ENCODE measurements at places on chromosomes 4 and X.

DNA sequence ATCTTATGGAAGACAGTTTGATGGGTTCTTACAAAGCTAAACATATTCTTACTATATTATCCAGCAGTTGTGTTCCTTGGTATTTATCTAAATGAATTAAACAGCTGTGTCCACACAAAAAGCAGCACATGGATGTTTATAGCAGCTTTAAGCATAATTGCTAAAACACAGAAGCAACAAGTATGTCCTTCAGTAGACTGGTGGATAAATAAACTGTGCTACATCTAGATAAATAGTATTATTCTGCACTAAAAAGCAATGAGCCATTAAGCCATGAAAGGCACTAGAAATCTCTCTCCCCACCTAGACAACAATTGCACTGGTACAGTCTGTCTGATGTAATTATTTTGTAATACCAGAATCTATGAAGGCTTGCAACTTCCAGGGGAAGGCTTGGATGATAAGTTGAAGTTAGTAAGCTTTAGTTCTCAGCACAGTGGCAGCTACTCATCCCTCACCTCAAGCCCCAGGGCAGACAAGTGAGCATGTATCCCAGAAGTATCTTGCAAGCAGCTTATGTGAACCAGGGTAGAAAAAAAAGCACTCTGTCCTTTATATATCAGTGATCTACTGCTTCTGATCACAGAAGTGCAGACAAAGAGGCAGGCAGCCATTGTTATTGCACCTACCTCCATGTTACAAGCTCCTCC is 36.9 kb downstream of the WDR17 start:
- DNase-seq: no peak

GRCh38 chrX:97743014-97743413 is 859.3 kb downstream of the RPA4 start:
- no peak for DNase-seq

GRCh38 chrX:20244931-20245330 is 21.8 kb downstream of the RPS6KA3 start:
- no peak for DNase-seq

DNA sequence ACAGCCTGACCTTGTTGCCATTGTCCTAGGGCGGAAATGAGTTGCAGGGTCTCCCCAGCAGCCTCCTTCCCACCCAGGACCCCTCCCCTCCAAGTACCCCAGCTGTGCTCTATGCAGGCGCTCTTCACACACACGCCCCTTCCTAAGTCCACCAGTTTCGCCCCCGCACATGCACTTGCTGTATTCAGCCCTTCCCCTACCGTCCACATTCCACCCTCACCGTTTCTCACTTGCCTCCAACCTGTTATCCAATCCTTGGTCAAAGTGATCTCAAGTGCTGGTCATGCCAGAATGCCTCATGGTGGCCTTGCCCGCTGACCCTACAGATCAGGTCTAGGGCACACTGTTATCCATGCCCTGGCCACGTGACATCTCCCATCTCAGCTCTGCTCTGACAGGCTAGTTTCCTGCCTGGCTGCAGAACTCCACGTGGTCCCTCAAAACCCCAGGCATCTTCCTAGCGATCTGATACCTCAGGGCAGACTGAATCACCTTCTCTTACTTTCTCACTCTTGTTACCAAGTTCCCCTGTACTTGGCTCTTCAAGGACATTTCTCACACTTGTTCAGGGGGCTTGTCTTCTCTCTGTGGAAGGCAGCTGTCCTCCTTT is 39.7 kb downstream of the NSG1 start:
- DNase-seq: no peak

DNA sequence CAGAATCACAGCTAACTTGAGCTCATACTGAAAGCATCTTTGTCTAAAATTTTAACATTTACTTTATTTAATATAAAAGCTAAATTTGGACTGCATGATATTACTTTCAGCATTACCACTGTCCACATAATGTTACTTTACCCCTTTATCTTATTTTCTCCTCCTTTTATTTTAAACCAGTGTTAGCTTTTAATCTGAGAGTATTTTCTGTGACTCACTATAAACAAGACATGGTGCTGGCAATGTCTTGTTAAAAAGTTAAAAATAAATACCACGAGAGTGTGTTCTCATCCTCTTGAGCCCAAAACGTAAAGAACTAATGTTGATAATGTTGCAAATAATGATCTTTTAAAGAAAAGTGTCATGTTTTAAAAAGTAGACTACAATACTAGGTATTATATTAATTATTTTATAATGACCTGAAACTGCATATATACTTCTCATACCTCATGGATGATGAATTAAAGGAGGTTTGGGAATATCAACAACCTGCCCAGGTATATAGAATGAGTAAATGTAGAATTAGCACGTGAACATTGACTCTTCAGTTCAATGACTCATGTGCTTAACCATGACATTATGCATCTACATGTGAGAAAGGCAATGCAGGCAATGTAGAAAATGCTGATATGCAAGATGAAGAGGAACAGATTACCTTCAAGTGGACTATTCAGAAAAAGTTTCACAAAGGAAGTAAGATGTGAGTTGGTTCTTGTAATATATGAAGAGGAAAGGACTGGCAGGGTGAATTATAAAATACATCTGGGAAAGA is 454.1 kb upstream of the ADGRL3 start:
- DNase-seq: no peak

GRCh38 chr4:94126669-94127068 is 81.0 kb upstream of the SMARCAD1 start:
- DNase-seq: no peak

DNA sequence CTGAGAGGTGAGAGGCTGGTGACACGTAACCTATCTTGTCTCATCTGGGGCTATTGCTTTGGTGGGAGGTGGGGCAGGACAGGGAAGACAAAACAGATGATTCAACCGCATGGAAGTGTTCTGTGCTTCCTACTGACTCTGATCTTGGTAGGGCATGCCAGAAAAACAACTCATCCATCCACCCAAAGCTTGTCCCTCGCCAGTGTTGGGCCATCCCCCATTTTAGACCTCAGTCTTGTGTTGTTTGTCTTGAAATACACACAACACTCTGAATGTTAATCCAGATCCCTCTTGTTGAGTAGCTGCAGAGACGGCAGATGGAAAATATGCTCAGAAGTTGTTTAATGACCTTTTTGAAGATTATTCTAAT is 377 bp downstream of the CHRNA9 start:
- DNase-seq: peak; percentile 47

- no peak for DNase-seq
These were observed 52.2 kb upstream of the ADRA2C start for GRCh38 chr4:3713817-3714641.

- DNase-seq: no peak
These were observed 45.6 kb downstream of the MAOB start for GRCh38 chrX:43836435-43837184.

DNA sequence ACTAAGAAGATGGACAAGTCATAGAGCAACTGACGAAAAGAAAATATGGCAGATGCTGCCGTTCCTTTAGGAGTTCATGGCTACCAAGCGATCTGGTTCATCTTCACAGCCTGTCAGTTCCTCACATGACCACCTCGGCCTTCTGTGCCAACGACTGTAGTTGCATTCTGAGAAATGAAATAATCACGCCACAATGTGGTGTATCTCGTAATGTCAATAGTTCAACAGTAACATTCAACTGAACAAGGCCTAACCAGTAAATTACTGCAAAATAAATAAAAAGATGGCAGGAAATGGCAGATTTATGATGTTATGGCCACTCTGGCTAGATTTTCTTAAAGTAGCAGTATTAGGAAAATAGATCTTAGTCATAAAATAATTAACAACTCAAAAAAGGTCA is 4.4 kb downstream of the GPRIN3 start:
- DNase-seq: no peak

DNA sequence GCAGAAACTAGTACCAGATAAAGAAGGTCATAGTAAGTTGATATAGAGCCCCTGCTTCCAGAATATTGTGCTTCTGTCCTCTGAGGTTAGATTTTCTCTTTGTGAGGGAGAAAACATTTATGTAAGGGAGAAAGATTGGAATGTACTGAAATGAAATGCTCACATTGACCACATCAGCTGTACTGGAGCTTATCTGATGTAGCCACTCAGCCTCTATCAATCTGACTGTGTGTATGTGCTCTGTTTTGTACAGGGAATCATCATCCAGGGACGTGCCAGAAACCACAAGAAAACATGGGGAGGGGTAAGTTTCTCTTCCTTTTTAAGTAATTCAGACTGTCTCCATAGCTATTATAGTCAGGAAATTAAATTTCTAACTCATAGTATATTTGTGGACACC is 56.8 kb downstream of the PRRG1 start:
- no peak for DNase-seq

GRCh38 chr4:165302658-165303057 is 24.8 kb upstream of the MSMO1 start:
- DNase-seq: no peak

- DNase-seq: no peak
These were observed 486 bp downstream of the ABLIM2 start for GRCh38 chr4:8157944-8158709.

DNA sequence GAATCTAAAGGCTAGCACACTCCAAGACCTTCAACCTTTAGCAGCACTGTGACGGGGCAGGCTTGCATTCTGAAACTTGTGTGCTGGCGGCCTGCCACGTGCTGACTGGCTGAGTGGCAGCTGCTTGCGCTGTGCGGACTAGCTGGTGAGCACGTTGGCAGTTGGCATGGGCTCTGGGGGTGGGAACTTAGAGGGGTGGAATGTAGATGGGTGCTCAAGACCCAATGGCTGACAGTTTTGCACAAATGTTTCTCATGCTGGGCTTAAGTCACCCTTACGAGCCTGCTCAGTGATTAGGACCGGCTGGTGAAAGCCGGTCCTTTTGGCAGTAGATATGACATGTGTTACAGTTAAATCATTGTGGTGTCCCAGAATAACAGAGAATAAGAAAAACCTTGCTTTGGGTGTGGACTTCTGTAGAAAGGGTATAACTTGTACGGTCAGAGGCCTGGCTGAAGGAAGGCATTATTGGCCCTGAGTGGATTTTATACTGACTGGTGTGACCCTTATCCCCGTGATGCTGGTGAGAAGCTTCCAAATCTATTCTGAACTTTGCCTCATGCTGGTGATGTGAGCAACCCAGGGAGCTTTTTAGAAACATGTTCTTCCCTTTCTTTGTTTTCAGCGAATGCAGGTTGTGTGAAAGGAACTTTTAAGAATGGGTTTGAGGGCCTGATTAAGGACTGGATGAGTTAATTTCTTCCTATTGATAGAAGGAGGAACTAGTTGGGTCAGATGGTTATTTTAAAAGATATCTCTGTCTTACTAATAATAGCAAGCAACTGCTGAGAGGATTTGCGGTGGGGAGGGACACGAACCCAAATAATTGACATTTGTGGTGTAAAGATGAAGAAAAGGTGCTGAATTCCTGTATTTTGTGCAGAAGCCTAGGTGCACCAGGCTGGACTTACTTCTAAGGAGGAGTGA is 107.4 kb upstream of the SLC4A4 start:
- no peak for DNase-seq

- DNase-seq: no peak
These were observed 3.5 kb downstream of the EDA2R start for GRCh38 chrX:66635360-66635759.

All from D721Med (cell line).